ENCODE measurements at places on chromosomes 3 and 15.

- DNase-seq = no peak
Observed at GRCh38 chr3:171850960-171851659, 8.0 kb downstream of the TMEM212 start.

GRCh38 chr15:67782691-67782991 is 42.7 kb upstream of the SKOR1 start:
- no peak for DNase-seq

GRCh38 chr3:184604615-184605290 is 43.2 kb downstream of the EPHB3 start:
- no peak for DNase-seq

DNA sequence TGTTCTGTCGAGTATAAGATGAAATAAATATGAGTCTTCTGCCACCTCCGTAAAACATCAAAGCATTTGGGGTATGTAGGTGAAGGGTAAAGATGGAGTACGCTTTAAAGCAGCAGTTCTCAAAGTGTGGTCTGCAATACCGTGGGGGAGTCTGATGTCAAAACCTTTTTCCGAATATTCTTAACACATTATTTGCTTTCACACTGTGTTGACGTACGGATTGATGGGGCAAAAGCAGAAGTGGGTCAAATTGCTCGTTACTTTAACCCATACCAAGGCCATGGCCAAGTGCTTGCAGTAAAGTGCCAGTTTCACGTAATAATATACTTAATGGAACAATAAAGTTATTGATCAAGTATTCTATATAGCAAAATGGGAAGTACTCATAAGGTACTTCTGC is 36.3 kb downstream of the PAK2 start:
- no peak for DNase-seq

DNA sequence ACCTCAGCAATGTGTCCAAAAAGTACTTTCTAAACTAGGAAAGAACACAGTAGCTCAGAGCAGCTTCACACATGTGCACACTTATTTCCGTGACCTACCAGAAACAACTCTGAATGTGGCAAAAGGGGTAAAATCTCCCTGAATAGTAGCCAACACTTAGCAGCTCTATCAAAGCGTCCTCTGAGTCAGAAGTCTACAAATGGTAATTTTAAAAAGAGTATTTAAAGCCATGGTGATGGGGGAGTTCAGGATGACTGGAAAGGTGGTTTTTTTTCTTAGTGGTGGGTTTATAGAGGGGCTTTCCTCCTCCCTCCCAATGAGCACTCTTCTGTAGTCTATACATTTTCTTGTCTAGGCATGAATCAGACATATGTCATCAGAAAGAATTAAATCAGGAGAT is 223.8 kb upstream of the PRICKLE2 start:
- no peak for DNase-seq

- DNase-seq = no peak
Observed at GRCh38 chr3:182045736-182046135, 334.0 kb downstream of the SOX2 start.

DNA sequence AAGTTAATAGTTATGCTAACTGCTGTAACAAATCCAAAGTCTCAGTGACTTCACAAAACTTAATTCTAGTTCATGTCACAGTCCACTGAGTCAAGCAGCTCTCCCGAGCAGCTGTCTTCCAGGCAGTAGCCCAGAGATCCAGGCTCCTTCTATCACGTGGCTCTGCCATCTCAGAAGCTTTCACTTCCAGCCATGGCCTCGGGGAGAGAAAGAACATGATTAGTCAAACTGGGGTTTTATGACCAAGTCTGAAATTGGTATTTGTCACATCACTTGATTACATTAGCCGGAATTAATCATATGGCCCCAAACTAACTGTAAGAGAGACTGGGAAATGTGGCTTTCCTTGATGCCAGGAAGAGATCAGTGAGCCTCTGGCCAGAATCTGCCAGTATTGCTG is 70.2 kb upstream of the DGKG start:
- DNase-seq = no peak

DNA sequence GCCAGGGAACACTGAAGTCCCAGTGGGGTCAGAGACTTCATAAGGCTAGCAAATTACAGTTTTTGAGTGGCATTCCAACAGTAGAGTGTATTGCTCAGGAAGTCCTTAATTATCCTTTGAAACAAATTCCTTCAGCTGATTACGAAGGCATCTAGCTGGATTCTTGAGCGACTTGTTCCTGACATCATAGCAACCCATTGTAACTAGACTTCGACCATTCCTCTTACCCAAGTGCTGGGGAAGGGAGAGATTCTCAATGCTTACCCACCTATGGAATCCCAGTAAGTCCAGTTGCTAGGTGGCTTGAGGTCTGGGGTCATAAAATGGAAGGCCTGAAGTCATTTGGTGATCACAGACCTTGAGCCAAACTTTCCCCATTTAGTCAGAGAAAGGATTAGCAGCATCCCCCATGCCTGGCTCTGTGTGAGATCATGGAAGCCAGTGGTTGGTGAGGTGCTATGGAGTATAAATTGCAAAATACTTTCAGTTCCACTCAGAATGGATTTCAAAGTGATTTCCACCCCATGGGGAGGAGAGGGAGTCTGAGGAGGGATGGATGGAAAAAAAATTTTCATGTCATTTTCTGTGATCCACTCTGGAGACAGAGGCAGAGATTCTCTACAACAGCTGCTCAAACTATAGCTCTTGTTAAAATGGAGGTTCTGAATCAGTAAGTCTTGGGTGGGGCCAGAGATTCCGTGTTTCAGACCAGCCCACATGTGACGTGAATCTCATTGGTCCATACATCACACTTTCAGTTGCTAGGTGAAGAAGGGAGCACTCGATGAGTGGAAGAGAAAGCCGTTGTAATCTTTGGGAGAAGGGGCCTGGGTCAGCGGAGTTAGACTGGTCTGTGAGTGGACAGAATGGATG is 45.7 kb downstream of the CD86 start:
- no peak for DNase-seq

- no peak for DNase-seq
Observed at GRCh38 chr3:25812644-25813043, 22.8 kb downstream of the OXSM start.

DNA sequence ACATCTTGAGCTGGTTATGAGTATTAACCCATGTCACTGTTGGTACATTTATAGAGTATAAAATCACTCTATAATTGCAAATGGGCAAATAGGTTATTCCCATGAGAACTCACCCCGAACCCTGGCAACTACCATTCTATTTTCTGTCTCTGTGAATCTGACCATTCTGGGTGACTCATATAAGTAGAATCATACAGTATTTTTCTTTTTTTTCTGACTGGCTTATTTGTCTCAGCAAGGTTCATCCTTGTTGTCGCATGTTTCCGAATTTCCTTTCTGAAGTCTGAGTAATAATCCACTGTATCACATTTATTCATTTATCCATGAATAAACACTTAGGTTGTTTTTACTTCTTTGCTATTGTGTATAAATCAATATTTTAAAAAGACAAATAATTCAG is 59.9 kb upstream of the CHRM5 start:
- no peak for DNase-seq

DNA sequence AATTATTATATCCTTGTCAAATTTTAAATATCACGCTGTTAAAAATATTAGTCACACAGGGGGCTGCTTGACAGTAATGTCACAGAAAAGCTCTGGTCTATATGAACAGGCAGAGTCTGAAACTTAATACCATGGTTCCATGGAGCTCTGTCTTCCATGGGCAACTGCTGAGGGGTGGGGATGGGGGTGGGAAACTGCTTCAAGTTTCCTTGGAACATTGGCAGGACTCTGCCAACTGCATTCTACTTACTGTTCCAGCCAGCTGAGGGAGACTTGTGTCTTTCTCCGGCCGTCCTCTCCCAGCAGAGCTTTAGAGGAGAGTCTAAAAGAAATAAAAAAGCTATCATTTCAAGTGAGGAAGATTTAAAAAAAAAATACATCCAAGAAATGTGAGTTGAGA is 348.7 kb downstream of the ZIC1 start:
- DNase-seq = no peak

- DNase-seq = no peak
Observed at GRCh38 chr15:72599855-72600464, 54.5 kb upstream of the GOLGA6B start.

- DNase-seq = no peak
Observed at GRCh38 chr3:10972072-10972782, 20.3 kb upstream of the SLC6A1 start.

DNA sequence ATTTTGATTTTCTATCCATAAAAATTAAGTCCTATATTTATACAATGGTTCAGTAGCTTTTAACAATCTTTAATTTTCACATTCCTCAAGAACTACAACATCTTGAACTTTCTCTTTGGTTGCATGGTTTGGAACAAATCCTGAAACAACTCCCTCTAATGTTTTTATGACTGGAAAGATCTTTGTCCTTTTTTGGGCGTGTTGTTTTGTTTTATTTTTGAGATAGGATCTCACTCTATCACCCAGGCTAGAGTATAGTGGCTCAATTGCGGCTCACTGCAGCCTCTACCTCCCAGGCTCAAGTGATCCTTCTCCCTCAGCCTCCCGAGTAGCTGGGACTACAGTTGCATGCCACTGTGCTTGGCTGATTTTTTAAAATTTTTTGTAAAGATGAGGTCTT is 4.0 kb downstream of the STX19 start:
- no peak for DNase-seq

DNA sequence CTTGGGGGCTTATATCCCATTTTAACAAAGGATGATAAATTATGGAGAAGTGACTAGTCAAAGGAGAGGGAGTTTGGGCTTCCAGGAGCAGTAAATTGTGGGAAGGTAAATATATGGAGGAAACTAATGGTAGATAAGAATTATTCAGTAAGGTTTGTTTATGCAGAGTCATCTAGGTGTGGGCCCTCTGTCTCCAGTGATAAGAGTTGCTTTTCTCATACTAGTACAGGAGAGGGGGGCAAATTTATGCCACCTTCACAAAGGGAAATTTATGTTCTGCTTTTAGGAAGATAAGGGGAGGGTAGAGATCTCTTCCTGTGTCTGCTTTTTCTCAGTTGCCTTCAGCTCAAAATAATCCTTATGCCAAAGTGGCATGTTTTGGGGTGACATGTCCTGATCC is 383.7 kb upstream of the PPP2R3A start:
- DNase-seq = no peak

DNA sequence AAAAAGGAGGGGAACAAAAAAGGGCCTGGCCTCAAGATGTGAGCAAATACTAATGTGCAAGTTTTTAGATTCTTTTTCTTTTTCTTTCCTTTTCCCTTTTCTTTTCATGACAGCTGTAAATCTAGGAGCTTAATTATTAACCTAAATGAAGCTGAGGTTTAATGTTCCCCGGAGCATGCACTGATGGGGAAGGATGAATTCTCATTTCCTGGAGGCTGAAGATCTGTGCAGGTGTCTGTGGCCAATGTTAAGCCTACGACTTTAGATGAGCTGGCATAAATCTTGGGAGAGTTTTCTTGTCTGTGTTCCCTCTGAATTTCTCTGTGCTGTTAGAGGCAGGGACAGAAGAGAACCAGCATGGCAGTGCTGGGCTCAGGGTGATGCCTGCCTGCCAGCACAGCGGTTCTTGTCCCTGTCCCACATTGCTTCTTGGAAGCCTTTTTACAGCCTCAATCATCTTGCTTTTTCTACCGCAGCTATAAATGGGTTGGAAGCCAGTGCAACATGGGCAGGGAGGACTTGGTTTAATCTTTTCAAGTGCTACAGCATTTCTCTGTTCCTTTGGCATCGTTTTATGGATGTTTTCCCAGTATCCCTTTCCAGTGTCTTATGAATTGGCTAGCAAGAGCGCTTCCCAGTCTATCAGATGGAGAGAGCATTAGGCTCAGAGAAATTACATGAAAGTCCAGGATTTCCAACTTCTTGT is 119.1 kb downstream of the ATG7 start:
- DNase-seq = no peak

GRCh38 chr3:129329858-129330257 is 51.2 kb downstream of the HMCES start:
- DNase-seq = no peak

DNA sequence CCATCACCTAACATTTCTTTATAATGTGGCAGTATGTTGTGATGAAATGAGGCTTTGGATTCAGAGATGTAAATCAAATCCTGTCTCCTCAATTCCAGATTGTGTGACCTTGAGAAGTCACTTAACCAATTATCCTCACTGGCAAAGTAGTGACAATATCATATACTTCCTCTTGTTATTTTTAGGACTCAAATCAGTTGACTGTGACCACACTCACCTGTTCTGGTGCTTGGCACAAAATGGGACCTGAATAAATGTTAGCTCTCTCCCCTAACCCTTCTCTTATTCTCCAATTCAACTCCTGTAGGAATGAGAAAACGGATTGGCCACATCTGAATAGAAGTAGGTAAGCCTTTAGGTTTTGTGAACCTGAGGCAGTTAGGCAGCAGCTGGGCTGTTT is 42.1 kb downstream of the IQCH start:
- DNase-seq = no peak

DNA sequence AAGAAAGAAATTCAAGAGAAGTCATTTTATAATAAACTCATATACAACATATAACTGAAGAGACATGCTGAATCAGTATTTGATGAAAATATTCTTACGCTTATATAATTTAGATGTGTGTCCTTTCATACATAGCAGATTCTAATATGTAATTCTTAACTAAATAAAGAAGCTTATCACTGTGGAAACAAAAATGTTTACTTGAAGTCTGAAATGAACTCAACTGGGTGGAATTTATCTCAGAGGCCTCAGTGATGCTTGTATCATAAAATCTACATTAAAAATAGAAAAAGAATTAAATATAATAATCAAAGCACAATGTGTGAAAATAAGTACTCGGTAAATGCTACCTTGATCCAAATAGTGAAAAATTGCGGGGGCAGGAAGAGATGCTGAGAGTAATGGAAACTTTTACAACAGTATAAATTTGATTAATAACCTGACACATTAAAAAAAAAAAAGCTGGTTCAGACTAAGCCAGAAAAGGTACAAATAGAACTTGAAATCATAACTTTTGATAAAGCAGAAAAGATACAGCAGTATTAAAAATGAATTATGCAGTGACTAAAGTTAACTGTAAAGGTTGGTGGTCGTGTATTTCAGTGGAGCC is 12.0 kb upstream of the CBLB start:
- no peak for DNase-seq

- no peak for DNase-seq
Observed at GRCh38 chr15:41943543-41944312, 28.6 kb downstream of the EHD4 start.

- DNase-seq = no peak
Observed at GRCh38 chr15:42619656-42620371, 44.4 kb downstream of the STARD9 start.

GRCh38 chr15:101049282-101049681 is 130.1 kb downstream of the LRRK1 start:
- no peak for DNase-seq

DNA sequence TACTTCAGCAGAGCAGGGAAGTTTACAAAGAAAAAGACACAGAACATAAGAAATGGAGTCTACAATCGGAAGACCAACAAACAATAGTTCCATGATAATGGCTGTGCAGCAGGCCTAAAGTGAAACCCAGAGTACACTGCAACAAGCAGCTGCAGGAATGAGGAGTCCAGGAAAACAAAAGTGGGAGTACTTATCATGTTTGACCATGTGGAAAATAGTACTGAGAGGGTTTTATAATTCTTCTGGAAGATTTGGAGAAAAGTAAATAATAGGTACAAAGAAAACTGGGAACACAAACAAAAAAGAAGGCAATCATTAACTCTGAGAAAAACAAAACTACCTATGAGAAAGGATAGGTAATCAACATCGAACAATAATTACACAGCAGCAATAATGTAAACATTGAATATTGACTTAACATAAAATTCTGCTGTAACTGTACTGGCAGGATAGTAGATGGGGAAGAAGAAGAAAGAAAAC is 87.5 kb downstream of the NEK10 start:
- no peak for DNase-seq
